ENCODE measurements at places on chromosomes 16 and 17. TPM values are rescaled to one million over a fixed set of nuclear protein-coding genes. Genes with fewer than 3 reads are reported as not detected.

The CES1 gene
- 598 TPM for polyA plus RNA-seq

The TPSG1 gene
- polyA plus RNA-seq, result 0.71 TPM

The KRTAP17-1 gene
- not detected for polyA plus RNA-seq

GRCh38 chr16:1981398-1981836, at the start of gene NOXO1:
NOXO1 (minus strand) TSS chr16:1981469; CDS start chr16:1981179, 290 bp downstream.
- peaks cover 7% of the 10 kb centered on the region for H3K4me1 ChIP-seq
- no peak within 1 kb of the TSS for H3K27ac ChIP-seq
- peaks cover 46% of the 10 kb centered on the region for H3K27me3 ChIP-seq

DNA sequence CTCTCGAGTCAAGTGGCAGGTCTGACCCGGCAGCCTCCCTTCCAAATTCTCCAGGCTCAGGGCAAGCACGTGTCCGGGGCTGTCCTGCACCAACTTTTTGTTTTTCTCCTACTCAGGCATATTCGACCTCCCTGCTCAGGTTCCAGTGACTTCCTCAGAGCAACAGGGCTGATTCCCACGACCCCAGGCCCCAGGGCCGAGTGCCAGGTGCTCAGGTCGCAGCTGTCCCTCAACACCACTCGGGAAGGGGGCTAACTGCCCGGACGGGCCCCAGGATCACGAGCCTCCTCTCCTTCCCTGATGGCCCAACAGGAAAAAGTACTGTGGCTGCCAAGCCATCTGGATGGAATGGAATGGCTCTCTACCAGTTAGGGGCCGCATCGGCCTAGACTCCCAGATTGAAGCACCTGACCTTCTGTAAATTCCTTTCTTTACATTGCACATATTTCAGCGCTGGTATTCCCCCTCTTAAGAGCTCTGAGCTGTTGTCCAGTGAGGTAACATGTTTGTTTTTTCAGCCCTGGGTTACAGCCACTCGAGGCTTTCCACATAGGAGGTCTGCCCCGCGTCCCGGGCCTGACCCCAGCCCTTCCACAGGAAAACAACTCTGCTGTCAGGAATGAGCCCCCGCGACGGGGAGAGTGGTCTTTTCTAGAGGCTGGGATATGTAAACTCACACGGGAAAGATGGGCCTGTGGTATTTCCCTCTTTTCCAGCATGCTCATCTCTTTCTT, 25.0 kb downstream of the NXN start:
- H3K27ac ChIP-seq, result peak overlapping the region; percentile 77
- no peaks in the 10 kb centered on the region for H3K36me3 ChIP-seq
- peak; percentile 82 for DNase-seq
- H3K4me3 ChIP-seq, result no peak overlapping the region
- peaks cover 6% of the 10 kb centered on the region for H3K4me1 ChIP-seq

DNA sequence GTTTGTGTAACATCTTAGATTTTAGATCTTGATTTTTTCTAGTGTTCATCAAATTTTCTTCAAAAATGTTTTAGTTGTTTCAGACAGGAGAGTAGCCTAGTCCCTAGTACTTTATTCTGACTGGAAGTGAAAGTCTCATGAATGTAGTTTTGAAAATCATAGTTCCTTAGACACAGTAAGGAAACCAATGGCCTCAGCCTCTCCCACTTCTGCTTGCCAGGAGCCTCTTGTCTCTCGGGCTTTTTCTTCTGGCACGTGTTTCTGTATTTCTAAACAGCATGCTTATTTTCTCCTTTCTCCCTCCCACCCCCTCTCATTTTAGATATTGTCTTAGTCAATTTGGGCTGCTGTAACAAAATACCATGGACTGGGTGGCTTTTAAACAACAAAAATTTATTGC, 9.8 kb downstream of the SLFN5 start:
- H3K4me1 ChIP-seq, result peaks cover 13% of the 10 kb centered on the region
- H3K4me3 ChIP-seq, result no peak overlapping the region
- H3K36me3 ChIP-seq, result no peaks in the 10 kb centered on the region
